Coronary artery (tissue), 2 donors: ENCODE measurements at places on chromosomes 1 and 21.
A peak's percentile ranks its signal among the peaks of the same experiment; 100 is the strongest.

- DNase-seq, result peak; percentile 84
Observed at GRCh38 chr21:34603002-34603709, 11.8 kb downstream of the RCAN1 start.

DNA sequence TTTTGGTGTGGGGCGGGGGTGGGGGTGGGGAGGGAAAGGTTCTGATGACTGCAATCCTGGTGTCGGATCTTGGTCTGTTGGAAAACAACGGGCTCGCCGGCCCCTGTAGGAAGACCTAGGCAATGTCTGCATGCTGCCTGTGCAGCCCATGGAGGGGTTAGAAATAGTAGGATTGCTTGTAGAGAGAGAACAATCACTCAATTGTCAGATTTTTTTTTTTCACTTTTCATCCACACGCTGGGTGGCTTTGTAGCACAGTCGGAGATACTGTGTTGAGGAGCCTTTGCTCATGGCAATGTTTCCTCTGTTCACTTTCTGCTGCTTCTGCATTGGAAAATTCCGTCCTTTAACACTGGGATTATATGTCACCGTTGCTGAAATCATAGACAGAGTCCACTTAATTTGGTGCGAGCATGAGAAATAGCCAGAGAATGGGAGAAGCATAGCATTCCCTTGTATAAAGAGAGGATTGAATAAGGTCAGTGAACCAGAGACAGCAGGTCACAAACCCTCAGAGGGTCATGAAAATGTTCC, 107.5 kb downstream of the MRPS6 start:
- no peak for DNase-seq

- no peak for DNase-seq
Observed at GRCh38 chr1:165080253-165080896, 276.1 kb downstream of the LMX1A start.

- DNase-seq, result no peak
Observed at GRCh38 chr21:46128933-46129571, 26.3 kb downstream of the FTCD start.

GRCh38 chr21:45611296-45611695, 32.2 kb upstream of the PCBP3 start:
- DNase-seq, result peak; percentile 57

- DNase-seq, result no peak
Observed at GRCh38 chr1:4268262-4268888, 368.3 kb upstream of the C1orf174 start.

DNA sequence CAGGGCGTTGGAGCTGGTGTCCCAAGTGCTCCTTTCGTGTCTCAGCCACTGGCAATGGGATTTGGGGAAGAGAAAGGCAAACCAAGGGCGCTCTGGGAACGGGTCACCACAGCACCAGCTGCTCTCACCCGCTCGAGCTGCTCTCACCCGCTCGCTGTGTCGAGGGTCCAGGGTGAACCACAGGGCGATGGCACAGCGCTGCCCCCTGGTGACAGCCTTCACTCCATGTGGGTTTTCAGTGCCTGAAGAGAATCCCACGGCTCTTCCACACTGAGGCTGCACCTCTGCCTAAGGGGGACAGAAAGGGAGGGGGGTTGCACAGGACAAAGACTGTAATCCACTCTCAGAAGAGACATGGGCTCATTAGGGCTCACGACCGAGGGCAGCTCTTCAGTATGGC, 7.1 kb upstream of the CLDN19 start:
- no peak for DNase-seq

DNA sequence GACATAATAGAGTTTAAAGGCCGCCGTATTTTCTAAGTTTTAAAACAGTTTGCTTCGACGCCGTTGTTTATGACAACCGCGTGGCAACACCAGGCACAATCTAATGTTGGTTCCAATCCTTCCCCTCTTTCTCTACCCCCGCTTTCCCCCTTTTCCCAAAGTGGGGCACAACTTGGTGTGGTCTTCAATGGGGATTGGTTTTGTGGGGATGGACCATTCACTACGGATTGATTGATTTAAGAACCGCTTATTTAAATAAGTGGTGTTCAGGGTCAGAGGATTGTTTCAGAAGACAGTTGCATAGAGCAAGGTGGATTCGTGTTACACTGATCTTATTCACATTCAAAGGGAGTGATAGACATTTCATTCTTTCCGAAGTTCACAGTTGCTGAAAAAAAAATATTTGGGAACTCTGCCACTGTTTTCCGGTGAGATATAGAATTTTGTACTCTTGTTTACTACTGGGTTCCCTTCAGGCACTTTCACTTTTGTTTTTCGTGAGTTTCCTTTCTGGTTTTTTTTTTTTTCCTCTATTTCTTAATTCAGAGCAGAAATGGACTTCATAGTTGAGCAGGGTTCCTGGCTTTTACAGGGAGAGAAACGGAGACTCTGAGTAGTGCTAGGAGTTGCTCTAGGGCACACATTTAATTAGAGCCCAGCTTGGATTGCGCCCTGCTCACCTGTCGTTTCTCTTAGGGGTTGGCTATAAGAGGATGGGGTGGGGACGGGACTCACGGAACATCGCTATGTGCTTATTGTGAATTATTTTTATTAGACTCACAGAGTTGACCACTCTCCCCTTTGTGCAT, 79.6 kb upstream of the AK4 start:
- DNase-seq, result no peak

- DNase-seq, result no peak
Observed at GRCh38 chr1:164755690-164756089, 196.7 kb downstream of the PBX1 start.

DNA sequence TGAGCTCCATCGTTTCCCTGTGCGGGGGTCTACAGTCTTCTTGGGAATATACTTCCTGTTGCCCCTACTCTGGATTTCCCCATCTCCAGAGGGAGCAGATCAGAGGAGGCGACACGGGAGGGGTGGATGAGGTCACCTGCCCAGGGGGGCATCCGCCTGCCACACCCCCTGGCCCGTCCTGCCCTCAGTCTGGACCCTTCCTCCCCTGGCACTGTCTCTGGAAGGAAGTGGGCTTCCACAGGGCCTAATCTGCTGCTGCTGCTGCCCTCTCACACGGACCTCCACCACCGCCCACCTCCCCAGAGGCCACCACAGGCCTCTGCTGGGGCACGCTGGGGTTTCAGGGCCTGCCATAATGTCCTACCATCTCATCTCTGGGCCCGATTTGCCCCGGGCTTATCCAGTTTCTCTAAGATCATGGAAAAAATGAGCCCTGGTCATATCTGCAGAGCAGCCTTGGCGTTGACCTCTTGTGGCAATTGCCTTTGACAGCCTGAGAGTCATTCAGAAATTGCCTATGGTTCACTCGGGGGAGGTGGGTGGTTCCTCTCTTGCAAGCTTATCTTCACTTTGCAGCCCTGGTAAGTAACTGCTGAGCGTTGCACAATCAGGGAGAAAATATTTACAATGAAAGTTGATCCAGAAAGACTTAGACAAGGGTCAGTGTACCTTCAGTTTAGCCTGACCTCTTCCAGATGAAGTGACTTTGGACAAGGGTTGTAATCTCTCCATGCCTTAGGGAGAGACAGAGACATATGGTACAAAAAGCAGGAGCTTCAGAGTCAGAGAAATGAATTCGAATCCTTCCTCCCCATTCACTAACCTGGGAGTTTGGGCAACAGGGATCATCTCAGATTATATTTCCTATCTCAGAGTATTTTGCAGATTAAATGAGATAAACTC, 252.4 kb downstream of the TOMM20 start:
- no peak for DNase-seq

DNA sequence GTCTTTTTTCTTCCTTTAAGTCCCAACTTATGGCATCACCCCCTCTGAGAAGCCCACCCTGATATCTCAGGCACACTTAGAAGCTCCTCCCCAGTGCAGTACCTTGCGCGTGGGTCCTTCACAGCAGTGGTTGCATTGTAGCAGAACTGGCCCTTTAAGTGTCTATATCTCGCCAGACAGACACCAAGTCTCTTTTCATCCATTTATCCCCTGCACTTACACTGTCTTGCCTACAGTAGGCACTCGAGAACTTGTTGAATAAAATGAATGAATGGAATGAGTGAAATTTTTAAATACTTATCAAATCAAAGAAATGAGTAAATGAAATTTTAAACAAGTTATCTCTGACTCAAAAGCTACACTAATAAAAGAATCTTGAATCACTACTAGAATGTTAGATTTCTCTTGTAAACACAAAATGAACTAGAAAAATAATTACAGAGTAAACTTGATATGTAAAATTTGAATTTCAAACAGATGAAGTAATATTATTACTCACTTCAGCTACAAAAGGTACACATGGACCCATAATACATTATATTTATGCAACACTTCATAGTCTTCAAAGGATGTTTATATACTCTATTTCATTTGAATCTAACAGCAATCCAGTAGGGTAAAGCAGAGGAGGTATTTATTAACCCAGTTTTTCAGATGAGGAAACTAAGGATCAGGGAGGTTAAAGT, 54.7 kb upstream of the MAN1A2 start:
- no peak for DNase-seq

GRCh38 chr1:89615676-89616598, 17.0 kb upstream of the LRRC8C start:
- no peak for DNase-seq

- DNase-seq, result no peak
Observed at GRCh38 chr1:115954684-115955083, 21.6 kb upstream of the SLC22A15 start.

DNA sequence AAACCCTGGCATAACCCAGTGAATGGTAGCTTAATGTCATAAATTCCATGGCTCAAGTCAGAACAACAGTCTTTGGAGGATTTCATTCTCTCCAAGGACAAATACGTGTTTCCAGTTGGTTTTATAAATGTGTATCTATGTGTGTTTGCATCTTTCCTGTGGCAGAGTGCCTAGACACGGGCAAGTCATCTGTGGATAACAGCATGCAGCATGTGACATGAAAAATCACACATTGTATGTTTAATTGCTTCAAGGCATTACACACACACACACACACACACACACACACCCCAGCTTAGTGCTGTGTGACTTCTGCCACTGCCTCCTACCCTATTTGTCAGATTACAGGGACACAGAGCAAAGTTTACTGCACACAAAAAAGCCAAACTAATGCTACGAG, 68.2 kb upstream of the SSX2IP start:
- DNase-seq, result no peak

DNA sequence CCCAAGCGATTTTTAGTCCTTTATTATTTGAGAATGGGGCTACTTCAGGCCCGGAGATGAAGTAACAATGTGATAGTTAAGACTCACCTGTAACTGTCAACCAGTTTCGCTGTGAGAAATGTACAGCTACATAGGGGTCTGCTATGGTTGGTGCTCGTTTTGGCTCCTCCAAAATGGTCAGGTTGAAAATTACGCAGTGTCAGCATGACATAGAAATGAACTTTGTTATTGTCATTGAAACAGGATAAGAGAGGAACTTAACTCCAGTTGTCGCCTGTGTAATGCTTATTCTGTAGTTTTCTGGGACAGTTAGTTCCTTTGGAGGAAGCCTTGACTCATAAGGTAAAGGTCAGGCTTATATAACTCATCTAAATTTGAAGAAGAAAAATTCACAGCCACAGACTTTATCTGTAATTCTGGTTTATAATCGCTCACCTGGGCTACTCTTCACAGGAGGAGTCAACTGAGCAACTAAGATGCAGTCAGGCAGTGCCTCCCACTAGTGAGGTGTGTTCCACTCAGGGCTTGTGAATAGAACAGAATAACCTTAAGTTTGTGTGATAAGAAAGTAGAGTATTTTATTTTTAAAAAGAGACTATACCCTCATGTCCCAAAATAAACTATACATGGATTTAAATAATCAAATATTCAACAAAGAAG, 130.9 kb downstream of the CD247 start:
- DNase-seq, result no peak

DNA sequence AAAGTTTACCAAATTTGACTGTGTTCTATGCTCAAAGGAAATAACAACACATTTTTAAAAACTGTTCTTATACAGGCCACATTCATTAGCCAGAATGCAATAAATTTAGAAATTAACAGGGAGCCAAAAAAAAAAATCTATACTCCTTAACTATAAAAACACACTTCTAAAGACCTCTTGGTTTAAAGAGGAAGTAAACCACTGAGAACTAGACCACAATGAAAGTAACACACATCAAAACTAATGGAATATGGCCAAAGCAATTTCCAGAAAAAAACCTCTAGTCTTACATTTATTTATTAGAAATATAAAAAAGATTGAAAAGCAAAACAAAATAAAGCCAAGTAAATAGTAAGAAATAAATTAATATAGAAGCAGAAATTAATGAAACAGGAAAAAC, 48.9 kb upstream of the GADD45A start:
- no peak for DNase-seq

DNA sequence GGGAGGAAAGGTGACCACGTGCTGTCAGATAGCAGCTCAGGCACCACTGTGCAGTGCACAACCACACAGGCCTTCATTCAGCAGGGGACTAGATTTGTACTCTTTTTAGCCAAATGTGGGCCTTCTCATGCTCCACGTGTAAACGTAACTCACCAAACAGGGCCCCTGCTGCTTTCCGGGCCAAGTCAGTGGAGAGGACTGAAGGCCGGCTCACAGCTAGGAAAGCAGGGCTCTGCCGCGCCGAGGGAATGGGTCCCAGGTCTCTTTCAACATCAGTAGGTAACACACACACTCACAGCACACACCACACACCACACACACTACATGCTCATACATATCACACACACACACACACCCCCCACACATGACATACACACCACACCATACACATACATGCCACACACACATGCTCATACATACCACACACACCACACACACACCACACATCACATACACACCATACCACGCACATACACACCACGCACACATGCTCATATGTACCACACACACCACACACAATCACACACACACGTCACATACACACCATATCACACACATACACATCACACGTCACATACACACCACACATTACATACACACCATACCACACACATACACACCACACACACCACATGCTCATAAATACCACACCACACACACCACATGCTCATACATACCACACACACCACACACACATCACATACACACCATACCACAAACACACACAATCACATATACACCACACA, 124.0 kb upstream of the ERG start:
- no peak for DNase-seq

GRCh38 chr1:198771563-198772153, 132.8 kb downstream of the PTPRC start:
- no peak for DNase-seq

- DNase-seq, result no peak
Observed at GRCh38 chr1:173407846-173408245, 69.3 kb upstream of the PRDX6 start.
